ENCODE measurements at places on chromosomes 4 and X.

DNA sequence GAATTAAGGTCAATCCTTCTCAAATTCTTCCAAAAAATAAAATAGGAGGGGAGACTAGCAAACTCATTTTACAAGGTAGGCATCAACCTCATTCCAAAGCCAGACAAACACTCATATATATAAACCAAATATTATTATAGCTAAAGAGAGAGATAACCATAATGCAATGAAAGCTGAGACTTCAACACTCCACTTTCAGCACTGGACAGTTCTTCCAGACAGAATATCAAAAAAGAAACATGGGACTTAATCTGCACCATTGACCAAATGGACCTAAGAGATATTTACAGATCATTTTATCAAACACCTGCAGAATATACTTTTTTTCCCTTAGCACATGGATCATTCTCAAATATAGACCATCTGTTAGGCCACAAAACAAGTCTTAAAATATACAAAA, 15.5 kb upstream of the EDA2R start:
- no peak for DNase-seq

GRCh38 chrX:48891402-48892288, 5.9 kb downstream of the TIMM17B start:
- peak; percentile 76 for DNase-seq

GRCh38 chrX:134460862-134461220, 876 bp downstream of the HPRT1 start:
- DNase-seq, result no peak

DNA sequence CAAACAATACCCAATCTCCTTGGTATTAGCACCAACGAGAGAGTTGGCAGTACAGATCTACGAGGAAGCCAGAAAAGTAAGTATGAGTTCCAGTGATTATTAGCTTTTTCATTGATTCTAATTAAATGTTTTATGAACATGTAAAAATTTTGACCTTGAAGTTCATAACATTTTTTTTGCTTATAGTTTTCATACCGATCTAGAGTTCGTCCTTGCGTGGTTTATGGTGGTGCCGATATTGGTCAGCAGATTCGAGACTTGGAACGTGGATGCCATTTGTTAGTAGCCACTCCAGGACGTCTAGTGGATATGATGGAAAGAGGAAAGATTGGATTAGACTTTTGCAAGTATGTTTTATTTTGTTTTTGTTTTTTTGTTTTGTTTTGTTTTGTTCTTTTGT, 10.1 kb downstream of the DDX3X start:
- no peak for DNase-seq

- no peak for DNase-seq
Measured at GRCh38 chr4:152499344-152499743, 36.5 kb downstream of the FBXW7 start.

GRCh38 chr4:159764343-159764952, 661.6 kb downstream of the RAPGEF2 start:
- no peak for DNase-seq

GRCh38 chrX:39459952-39460351, 637.8 kb downstream of the BCOR start:
- no peak for DNase-seq

- DNase-seq, result no peak
Measured at GRCh38 chrX:119871245-119871598, 311 bp downstream of the RNF113A start.

DNA sequence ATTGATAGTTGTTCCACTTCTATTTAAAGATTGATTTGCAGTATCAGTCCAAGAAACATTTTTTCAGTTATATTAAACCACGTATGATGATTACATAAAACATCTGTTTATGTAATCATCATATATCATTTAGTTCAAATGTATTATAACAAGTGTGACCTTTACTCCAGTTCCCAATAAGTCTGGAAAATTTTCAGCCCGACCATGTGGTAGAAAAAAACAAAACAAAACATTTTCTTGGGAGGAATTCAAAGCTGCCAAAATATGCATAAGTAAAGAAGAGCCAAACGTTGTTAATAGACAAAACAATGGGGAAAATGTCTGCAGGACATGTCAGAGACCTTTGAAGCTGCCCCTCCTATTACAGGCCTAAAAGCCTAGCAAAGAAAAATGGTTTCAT, 709.1 kb downstream of the FAT4 start:
- DNase-seq, result no peak

DNA sequence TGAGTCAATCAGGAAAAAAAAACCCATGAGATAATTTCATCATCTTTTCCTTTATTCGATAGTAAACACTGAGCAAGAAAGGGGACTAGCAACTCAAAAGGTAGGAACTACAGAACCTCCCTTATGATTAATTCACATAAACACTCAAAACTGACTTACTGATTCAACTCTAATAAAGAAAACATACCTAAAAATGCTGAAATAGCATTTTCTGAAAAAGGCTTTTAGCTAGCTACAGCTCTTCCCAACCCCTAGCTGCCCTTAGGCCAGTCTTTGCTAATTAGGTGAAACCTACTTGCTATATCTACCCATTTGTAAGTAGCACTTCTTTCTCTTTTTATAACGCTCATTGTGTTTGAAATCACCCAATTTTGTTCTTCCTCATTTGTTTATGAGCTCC, 150.6 kb downstream of the ATRX start:
- DNase-seq, result no peak

GRCh38 chrX:147476008-147476407, 435.7 kb upstream of the FMR1 start:
- DNase-seq, result no peak

GRCh38 chrX:132860200-132860599, 98.2 kb downstream of the HS6ST2 start:
- no peak for DNase-seq

DNA sequence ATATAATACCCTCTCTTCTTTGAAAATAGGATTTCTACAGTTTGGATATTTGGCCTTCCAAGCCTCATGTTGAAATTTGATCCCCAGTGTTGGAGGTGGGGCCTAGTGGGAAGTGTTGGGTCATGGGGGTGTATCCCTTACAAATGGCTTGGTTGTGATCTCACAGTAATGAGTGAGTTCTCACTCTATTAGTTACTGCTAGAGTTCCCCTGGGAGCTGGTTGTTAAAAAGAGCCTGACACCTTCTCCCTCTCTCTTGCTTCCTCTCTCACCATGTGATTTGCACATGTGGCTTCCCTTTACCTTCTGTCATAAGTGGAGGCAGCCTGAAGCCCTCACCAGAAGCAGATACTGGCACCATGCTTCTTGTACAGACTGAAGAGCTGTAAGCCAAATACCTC, 73.9 kb downstream of the HDAC8 start:
- DNase-seq, result no peak

GRCh38 chr4:100113096-100113495, 77.2 kb downstream of the DDIT4L start:
- DNase-seq, result no peak

DNA sequence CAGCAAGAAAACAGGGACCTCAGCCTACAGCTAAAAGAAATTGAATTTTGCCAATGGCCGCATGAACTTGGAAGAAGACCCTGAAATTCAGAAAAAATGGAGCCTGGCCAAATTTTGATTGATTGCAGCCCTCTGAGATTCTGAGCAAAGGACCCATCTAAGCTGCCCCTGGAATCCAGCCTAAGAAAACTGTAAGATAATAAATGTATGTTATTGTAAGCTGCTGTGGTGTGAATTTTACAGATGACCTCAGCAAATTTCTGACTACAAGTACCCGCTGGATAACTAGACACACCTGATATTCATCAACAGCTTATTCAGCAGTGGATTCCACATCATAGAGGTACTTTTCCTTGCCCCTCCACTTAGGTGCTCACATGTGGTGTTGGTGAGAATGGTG, 119.5 kb upstream of the EPHA5 start:
- no peak for DNase-seq

DNA sequence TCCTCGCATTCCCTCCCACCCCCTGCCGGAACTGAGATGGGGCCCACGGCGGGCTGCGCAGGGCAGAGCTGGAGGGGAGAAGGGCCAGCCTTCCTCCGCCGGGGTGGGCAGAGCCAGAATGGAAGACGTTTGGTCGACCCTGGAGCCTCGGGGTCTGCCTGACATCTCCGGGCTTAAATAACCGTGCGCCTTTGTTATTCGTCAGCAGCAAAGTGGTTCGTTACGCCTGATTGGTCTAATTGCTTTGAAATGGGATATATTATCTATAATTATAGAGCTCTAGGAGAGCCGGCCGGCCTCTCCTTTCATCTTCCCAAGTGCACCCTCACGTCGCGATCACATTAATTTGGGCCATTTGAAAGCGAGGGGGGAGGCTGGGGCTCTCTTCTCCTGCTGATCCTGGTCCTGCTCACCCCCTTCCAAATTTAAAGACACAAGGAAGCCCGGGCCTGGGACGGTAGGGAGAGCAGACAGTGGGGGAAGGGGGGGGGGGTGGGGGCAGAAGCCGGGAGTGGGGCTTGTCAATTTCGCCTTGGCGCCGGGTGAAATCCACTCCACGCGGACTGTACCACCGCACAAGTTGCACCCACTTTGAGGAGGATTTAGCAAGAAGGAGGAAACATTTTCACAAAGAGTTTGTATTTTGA, 4.7 kb upstream of the MSX1 start:
- DNase-seq, result no peak

DNA sequence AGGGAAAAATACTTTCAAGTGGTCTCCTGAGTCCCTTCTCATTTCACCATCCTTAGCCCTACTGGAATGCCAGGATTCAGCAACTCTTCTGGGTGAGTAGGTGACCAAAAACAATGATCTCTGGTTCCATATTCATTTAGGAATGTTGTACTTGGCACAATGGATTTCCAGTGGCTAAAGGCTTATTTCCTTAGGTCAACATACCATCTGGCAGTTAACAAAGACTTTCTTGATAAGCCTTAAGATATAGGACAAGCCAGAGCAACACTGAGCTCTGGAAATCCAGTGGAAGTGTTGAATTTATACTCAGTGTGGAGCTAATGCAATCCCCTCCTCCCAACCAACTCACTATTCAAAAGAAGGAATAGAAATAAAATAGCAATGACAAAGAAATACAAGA, 139.4 kb upstream of the EMCN start:
- no peak for DNase-seq

GRCh38 chr4:141595531-141595930, 40.9 kb upstream of the IL15 start:
- no peak for DNase-seq

DNA sequence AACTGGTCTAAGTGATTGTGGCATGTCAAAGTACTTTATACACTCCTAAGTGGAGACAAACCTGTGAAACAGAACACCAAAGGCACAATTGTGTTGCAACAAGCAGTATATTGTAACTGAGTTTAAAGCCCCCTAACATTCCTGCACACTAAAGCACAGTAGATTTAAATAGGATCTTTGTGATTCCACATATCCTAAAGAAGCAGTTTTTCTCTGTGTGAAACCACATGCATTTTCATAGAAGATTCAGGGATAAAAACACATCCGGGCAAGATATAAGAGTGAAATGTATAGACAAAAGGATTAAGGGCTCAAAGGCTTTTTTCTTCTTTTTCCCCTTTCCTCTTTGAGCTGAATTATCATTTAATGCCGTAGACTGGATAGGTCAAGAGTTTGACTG, 82.2 kb downstream of the ANK2 start:
- DNase-seq, result no peak

DNA sequence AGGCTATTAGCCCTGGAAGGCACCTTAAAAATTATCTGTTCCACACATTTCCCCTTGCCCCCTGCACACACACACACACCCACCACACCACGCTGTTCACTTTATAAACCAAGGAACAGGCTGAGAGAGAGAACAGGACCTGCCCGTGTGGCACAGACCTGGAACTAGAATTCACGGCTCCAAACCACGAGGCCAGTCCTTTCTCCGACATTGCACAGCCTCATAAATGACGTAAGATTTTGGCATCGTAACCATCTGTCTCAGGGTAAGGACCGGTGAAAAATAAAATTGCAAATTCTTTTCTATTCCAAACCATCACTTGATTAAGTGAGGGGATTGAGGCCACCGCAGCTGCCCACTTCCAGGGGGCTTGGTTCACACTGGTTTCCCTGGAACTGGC, 330.3 kb downstream of the BCOR start:
- no peak for DNase-seq

DNA sequence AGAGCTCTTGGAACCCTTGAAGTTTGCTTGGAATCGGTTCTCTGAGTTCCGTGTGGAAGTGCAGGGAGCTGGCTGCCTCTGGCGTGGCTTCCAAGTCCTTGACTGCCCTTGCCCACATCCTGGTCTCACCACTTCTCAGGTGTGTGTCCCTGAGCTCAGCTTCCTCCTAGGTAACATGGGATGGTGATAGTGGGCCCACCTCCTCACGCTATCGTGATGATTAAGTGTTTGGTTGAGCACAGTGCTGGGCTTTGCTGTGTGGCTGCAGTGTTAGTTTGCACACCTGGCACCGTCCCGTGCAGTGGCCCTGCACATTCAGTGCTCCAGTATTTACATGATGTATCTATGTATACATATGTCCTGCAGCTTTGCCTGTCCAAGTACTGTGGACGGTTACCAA, 81.5 kb downstream of the CLDN34 start:
- no peak for DNase-seq

DNA sequence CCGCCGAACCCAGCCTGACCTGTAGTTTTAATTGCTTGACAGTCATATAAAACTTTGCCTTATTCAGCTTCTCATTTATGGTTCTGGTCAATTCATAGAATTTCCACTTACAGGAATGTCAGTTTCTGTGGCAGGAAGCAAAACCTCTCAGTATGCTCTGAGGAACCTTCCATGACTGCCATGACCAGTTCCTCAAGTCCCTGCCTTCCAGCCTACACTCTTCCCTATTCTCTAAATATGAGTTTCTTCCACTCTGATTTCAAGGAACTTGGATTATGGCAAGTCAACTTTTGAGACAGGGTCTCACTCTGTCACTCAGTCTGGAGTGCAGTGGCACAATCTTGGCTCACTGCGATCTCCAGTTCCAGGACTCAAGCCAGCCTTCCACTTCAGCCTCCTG, 26.0 kb upstream of the NSUN7 start:
- no peak for DNase-seq

DNA sequence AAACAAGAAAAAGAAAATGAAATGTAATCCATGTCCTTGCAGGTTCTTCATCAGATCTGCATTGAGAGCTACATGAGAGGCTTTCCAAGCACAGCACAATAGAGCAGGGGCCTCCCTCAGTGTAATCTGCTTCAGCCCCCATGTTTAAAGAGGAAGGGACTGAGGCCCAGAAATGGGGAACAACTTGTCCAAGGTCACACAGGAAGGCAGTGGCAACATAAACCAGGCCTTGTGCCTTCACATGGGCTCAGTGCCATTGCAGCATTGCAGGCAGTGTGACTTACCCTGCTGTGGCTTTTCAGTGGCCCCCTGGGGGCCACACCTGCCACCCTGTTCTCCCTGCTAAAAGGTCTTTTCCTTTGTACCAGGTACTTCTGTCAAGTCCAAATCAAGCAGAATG, 20.9 kb upstream of the CD99L2 start:
- no peak for DNase-seq

DNA sequence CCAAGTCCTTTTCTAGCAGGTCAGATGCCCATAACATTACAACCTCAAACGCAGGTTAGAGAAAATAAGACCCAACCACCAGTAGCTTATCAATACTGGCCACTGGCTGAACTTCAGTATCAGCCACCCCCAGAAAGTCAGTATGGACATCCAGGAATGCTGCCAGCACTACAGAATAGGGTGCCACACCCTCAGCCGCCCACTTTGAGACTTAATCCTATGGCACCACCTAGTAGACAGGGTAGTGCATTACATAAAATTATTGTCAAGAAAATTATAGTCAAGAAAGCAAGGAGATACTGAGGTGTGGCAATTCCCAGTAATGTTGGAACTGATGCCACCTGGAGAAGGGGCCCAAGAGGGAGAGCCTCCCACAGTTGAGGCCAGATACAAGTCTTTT, 19.9 kb upstream of the TRIM61 start:
- no peak for DNase-seq

GRCh38 chr4:138090150-138090917, 151.8 kb downstream of the SLC7A11 start:
- peak; percentile 13 for DNase-seq

GRCh38 chr4:149112109-149112508, 669.9 kb upstream of the NR3C2 start:
- no peak for DNase-seq
